Cerebellar nuclear complex (tissue), 1 donor: ENCODE measurements at places on chromosomes 4 and X.
A peak's percentile ranks its signal among the peaks of the same experiment; 100 is the strongest.

DNA sequence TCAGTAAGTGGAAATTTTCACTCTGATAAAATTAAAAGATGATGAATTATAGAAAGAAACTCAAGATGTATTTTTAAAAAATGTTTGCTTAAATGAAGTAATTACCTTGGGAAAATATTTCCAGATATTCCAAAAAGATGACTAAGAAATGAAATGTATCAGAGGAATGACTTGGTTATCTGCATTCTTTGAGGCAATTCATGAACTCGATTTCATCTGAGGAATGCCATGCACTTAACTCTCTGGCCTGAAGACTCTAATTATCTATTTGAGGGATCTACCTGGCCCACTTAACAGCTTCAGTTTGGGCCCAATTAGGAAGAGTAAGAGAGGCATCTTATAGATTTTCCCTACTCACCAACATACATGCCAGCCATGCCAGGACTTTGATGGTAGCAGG is 182.3 kb downstream of the INPP4B start:
- DNase-seq: no peak

DNA sequence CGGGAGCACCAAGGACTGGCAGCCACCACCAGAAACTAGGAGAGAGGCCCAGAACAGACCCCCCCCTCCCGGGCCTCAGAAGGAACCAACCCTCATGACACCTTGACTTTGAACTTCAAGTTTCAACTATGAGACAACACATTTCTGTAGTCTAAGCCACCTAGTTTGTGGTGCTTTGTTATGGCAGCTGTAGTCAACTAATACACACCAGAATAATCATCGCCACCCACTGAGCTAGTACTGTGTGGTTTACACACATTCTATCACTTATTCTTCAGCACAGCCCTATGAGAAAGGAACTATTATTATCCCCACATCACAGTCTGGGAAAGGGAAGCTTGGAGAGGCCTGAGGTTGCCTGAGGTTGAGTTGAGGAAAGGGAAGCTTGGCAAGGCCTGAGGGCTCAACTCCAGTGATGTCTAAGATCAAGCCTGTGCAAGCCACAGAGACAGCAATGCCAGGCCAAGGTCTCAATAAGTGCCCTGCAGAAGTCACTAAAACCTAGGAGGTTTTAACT is 126.6 kb downstream of the FHDC1 start:
- no peak for DNase-seq

DNA sequence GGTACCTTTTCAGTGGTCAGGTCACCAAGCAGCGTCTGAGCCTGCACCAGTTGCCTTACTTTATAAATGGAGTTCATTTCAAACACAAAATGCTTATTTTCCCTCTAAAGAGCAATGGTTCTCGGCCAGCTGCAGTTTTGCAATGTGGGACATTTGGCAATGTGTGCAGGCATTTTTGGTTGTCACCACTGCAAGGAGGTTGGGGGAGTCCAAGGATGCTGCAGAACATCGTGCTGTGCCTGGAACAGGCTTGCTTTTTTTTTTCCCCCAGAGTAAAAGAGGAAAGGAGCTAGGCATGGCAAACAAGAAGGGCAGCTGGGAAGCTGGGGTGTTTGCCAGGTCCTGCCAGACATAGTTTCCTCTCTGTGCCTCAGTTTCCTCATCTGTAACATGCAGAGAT is 115.6 kb downstream of the GPR143 start:
- no peak for DNase-seq

DNA sequence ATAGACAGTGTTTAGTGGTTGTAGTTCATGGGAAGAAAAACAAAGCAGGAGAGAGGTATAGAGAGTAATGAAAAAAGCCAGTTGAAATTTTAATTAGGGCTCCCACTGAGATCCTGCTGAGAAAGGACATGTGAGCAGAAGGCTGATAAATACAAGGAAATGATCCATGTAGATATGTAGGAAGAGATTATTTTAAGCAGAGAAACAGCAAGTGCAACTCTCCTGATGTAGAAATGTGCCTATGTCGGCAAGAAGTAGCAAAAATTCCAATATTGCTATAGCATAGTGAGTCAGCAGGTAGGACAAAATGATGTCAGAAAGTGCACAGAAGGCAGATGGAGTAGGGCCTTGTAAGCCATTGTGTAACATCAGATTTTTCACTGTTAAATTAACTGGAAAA is 1027.3 kb downstream of the PCDH18 start:
- DNase-seq: no peak

DNA sequence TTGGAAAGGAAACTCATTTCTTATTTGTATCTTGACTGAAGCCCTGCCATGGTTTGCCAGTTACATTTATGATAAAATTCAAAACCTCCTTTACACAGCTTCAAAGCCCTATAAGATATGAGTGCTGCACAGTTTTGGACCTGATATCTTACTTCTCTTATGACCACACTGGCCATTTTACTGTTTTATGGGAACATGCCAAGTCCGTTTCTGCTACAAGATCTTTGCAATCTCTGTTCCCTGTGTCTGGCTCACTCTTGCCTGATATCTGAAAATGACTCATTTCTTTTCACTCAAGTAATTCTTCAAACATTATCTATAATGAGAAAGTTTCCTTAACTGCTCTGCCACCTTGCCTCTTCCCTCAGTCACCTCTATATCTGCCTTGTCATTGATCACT is 247.3 kb downstream of the SPOCK3 start:
- DNase-seq: no peak

- DNase-seq: no peak
Measured at GRCh38 chr4:147899512-147899911, 167.6 kb downstream of the ARHGAP10 start.

- peak; percentile 15 for DNase-seq
Measured at GRCh38 chrX:154021131-154021611, 1.5 kb upstream of the IRAK1 start.

- no peak for DNase-seq
Measured at GRCh38 chrX:20352935-20353336, 86.2 kb upstream of the RPS6KA3 start.
